ENCODE measurements at places on chromosomes 3 and 15.

DNA sequence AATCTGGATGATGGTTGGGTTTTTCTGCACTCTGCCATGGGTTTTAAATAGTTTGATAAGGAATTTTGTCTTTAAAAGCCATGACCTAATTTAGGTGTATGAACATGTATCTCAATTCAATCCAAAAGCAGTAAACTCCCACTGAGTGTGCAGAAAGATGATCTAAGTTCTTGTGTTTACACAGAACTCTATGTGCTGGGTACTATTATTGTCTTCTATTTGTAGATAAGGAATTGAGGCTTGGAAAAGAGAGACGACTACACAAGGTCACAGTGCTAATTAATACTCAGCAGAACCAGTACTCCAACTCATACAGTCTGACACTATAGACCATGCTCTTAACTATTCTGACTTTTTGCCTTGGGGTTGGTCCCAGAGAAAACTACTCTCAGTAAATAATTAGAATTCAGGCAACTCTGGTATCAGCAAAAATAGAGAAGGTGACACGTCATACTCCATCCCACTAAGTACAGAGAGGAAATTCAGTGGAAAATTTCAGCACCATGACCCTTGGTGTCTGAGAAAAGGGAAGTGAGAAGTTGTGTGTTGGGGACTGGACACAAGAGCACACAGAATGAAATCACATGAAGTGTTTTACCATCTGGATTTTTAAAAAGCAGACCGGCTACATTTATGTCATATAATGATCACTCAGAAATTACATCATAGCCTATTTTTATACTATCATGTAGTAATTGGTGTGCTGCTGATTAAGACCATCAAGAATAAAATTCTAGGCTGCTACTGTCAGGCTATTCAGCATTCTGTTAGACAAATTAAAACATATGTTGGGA, 18.3 kb upstream of the MYH15 start:
- DNase-seq: no peak

DNA sequence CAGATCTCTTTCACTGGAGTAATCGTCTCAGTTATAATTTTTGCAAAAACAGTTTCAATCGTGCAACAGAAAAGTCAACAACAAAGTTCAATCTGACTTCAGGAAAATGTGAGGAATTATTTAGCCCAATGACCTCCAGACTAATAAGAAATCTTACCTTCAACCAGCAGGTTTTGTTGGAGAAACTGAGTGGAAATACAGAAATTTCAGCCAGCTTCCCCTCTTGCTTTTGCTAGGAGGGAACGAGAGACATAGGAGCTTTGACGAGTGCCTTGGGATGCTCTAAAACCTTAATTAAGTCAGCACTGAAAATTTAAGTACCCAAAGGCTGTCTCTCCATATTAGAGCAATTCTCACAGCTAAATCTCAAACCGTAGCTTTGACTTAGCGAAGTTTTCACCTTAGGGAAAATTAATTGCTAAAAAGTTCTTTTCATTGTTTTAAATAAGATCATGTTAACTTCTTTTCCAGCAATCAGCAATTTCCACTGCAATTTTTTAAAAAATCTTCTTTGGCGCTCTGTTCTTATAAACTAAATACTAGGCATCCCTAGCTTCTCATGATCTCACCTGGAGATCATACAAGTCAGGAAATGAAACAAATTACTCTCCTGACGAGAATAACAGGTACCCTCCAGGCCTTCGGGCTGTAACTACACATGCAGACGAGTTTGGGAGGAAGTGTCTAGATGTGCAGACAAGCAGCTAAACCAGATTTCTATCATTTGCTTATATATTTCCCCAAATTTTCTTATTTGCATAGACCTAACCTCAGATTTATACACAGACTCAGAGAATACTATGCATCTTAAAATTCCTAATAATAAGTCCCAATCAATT, 250.2 kb downstream of the FAM43A start:
- no peak for DNase-seq

- DNase-seq: no peak
Measured at GRCh38 chr15:96276438-96277210, 53.9 kb upstream of the NR2F2 start.

DNA sequence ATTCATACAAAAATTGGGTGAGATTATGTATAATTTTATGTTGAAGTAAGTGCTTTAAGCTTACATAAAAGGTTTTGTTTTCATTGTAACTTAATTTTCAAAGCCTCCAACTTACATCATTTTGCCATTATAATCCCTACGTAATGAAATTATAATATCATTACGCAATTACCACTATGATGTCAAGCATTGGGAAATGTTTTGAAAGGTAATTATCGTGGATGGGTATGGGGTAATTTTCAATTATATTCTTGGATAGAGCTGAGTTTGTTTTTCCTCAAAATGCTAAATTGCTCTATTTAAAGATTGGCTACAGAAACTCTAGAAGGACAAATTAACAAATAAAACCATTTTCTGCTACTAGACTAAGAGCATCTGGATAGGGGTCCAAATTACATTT, 80.2 kb upstream of the FAM3D start:
- no peak for DNase-seq

DNA sequence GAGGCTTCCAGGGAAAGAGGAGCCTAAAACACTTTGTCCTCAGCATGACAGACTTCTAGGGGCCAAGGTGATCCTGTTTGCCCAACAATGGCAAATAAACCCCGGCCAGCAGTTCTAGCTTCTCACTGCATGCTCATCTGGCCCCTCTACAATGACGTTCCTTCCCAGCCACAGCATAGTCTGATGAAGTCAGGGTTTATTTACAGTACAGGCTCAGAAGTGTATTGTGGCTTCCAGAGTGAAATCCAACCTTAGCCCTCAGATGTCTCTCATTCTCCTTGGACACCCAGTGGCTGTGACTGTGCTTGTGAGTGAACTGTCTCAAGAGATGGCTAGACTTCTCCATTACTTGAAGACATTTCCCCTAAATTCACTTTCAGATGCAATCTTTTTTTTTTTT, 40.8 kb downstream of the BFSP2 start:
- no peak for DNase-seq

DNA sequence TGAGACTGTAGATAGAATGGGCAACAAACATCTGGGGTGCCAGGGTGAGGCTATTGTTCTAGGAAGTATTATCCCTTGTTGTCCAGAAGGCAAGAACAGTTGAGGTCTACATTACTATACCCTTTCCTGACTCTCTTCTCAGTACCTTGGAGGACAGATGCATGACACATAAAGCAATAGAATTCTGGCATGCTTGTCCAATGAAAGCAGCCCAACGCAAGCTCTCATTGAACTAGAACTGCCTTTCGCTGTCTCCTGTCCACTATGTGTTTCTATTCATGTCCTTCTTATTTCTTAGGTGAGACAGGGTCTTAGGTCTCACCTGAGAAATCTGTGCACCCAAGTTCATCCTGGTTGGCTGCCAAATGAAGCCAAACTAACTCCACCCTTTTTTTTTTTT, 68.6 kb downstream of the TGFBR2 start:
- DNase-seq: no peak

DNA sequence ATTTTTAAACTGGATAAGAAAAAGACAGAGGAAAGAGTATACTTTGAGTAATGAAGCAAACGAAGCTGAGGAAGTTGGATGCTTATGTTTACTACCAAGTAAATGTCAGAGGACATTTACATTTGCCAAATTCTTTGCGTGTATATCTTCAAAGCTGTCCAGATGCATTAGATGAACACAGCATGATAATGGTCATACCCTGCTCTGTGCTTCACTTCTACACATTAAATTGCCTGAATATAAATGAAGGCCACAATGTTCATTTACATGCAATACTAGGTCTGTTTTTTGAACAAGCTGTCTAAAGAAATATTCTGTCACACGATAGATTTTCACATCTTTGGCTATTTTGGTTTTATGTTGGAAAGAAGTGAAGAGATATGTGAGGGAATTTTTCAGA, 405.8 kb upstream of the ADAMTS9 start:
- DNase-seq: no peak

DNA sequence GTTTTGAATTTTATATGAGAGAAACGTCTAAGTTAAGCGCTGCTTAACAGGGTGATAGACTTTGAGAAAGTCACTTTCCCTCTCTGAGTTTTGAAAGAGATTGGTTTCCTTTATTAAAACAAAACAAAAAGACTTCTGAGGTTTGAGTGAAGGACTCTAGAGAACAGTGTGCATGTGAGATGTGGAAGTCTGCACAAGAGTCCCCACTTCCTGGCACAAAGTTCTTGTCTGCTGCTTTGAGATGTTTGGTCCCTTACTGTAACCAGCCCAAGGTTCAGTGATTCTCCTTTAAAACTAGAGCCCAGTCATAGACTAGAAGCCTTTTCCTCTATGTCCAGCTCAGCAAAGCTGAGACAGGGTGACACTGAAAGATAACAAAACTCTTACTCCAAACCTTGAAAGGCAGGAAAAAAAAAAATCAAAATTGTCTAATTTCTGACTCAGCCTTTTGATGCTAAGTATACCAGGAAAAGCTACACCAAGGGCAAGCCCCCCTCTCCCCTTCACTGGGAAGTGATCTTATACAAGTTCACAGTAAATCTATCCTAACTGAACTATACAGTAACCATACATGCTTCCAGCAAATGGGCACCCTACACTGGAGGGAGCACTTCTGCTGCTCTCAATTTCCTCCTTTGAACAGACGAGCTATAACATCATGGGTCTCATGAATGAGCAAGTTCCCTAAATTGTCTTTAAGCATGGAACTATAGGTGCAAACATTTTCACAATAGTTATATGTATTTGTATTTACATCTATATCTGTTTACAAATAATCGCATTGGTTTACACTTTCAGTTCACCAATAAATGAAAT, 2.3 kb downstream of the POPDC2 start:
- no peak for DNase-seq

DNA sequence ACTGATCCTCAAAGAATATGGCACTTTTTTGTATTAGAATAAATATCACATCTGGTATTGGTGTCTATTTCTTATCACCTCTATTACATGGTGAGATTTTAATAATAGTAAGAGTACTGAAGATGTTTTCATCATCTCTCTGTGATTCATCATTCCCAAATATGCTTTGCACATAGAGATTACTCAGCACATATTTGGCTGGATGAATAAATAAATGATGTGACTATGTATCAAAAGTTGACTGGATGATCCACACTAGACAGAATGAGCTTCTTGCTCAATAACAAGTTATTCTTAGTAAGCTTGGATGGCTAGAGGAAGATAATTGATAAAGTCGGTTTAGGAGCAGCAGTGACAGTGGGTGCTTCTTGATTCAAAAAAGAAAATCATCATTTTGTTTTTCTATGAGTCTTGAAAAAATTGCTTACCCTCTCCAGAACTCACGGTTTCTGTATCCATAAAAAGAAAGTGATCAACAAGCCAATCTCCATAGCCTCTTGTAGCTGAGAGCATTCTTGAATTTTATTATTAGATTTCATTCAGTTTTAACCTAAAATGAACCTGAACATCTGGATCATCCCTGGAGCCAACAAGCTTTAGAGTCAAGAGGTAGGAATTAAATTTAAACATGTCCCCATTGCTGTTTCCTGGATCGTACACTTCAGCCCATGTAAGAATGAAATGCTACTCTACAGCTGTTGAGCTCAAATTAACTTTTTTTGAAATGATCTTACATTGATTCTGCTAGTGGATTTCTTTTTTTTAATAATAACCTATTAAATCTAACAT, 104.8 kb upstream of the OSTN start:
- no peak for DNase-seq

DNA sequence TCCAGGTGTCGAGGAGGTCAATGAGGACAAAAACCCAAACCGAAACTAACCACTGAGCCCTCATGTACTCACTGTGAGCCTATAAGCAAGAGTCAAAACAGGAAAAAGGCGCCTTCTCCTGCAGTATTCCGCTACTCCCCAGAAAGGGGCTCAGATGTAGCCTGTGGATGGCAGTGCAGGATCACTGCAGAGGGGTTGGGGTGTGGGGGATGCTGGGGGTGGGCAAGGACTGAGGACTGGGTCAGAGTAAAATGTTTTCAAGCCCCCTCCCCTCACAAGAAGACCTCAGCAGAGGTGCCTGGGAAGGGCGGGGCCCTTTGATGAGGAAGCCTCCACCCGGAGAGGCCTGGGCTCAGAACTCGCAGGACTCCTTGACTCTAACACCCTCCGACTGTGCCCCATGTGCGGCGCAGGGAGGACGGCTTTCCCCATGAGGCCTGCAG, 170.1 kb downstream of the OSBPL10 start:
- no peak for DNase-seq

DNA sequence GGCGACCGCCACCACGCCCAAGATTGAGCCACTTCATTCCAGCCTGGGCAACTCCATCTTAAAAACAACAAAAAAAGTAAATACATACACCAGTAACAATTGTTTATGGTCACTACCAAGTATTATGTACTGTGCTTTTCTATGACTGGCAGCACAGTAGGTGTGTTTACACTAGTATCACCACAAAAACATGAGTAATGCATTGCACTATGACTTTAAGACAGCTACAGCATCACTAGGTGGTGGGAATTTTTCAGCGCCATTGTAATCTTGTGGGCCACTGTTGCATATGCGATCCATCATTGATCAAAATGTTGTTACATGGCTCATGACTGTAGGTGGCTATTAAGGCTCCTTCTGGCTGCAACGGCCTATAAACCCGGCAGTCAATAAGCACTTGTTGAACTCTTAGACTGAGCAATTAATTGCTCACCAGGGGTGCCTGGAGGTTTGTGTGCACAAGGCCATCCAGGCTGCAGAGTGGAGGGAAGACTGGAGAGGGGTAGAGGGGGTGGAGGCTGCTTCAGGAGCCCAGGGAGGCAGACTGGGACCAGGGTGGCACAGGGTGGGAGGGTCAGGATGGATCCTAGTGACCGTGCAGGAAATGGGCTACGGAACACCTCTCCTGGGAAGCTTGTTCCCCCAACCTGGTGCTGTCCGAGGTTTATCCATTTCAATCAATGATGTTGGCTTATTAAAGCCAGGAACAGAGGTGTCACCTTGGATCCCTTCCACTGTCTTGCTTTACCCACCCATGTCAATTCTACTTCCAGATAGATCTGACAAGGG, 17.9 kb upstream of the COPG1 start:
- DNase-seq: no peak

DNA sequence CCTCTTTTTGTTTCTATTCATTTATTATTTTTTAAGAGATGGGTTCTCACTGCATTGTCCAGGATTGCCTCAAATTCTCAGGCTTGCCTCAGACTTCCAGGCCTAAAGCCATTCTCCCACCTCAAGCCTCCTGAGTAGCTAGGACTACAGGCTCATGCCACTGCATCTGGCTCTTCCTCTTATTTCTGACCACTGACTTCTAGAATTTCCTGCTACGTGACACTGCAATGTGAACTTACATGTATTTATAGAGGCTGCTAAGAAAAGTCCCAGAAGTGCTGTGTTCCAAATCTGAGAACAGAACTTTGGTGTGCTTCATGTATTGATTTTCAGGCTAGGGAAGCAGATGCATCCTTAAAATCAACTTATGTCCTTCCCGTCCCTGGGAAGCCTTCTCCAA, 407.4 kb downstream of the RSL24D1 start:
- no peak for DNase-seq

Data from stimulated activated CD4-positive, alpha-beta T cell treated with anti-CD3 and anti-CD28 coated beads, Interleukin-2, amount 100 ng/mL, for 48 hours (primary cell).